ENCODE measurements at places on chromosomes 4 and X.

- peak; percentile 47 for DNase-seq
Observed at GRCh38 chr4:40550948-40551462, 78.7 kb downstream of the RBM47 start.

- no peak for DNase-seq
Observed at GRCh38 chr4:1323635-1324442, 23.2 kb upstream of the UVSSA start.

- DNase-seq: peak; percentile 51
Observed at GRCh38 chr4:43244688-43245382, 352.3 kb downstream of the GRXCR1 start.

DNA sequence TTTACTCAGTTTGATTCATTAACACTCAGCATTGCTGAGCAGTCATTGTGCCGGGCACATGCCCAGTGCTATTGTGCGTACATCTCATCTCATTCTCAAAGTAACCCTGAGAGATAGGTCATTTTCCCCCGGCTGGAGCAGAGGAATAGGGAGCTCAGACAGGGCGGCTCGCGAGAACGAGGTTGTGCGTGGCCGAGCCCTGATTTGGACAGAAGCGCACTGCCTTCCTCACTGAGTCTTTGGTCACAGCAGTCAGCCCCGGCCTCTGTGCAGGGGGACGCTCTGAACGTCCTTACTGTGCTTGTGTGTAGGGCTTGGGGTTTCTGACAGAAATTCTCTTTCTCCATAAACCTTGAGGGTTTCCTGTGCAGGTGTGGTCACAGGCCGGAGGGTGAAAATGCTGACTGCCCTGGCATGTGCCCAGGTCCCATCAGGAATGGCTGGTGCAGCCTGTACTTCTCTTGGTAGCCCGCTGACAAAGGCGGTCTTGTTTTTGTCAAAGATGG, 39.5 kb downstream of the NOP14 start:
- no peak for DNase-seq

GRCh38 chr4:163988865-163989264, 494.4 kb downstream of the TMA16 start:
- no peak for DNase-seq

GRCh38 chr4:180203349-180203748, 2039.9 kb upstream of the TENM3 start:
- peak; percentile 39 for DNase-seq

GRCh38 chr4:85744950-85745349, 270.0 kb downstream of the ARHGAP24 start:
- DNase-seq: no peak

- DNase-seq: no peak
Observed at GRCh38 chr4:151267822-151268535, 9.0 kb upstream of the PRSS48 start.

DNA sequence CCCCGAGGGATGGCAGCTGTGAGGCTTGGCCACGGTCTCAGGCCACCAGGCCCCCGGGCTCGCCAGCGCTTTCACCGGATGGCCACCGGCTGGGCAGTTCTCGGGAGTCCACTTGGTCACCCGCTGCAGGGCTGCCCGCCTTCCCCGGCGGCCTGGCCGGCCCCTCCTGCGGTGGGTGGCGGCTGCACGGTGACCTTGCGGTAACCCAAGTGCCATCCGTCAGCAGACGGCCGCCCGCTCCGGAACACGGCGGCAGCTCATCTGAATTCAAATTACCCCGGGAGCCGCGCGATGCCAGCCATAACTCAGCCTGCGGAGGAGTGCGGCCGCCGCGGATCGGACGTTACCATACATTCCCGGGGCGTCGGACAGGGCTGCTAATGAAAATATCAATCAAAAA, 60.7 kb downstream of the FAM53A start:
- no peak for DNase-seq

DNA sequence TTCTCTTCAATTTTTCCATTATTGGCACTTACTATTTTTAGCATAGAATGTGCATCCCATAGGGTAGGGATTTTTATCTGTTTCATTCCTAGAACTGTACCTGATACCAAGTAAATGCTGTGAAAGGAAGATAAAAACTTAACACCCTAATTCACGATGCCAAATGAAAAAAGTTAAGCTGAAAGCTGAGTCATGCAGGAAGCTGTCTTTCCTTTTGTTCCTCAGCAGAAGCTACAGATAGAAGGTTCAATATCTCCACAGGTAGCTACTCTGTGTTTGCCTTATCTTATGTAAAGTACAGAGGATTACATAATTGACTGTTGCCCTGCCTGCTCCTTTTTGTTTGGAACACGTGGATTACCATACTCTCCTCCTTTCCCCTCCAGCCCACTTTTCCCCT, 77.0 kb downstream of the LRP2BP start:
- DNase-seq: no peak

DNA sequence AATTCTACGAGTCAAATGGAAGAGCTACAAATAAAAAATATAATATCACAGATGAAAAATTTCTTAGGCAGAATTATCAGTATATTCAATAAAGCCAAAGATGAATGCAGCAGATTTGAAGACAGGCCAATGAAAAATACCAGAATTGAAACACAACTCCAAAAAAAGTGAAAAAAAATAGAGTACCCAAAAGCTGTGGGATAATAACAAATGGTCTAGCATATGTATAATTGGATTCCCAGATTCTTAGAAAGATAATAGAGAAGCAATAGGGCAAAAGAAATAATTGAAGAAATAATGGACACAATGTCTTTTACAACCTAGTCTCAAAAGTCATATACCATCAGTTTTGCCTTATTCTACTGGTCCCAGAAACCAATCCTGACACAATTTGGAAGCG, 4.4 kb downstream of the ANAPC10 start:
- DNase-seq: no peak

DNA sequence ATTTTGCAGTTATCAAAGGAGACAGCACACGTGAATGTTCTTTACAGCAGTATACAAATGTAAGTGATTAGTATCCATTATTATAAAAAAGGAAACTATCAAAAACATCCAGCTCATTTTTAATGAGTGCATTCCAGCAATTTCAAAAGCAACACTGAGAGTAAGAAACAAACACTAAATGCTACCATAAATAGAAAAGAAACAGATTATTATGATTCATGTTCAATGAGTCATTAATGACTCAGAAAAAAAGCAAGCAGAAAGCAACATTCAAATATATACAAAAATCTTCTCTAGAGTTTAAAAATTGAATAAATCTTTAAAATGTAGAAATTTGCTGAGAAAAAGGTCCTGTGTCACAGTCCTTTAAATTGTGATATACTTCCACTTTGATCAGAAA, 346.5 kb upstream of the FMR1 start:
- no peak for DNase-seq

- peak; percentile 28 for DNase-seq
Observed at GRCh38 chr4:38075370-38076152, 115.4 kb downstream of the PTTG2 start.

DNA sequence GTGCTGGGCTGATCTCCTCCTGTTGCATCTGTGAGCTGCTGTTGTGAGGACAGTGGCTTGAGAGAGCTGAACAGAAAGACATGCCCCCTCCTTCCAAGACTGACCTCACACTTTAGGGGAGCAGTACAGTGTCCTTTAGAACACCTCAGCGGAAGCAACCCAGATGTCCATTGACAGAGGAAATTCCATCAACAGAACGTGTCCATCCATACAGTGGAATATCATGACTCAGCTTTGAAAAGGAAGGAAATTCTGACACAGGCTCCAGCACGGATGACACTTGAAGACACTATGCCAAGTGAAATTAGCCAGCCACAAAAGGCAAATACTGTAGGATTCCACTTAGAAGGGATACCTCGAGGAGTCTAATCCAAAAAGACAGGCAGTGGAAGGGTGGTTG, 103.5 kb downstream of the GPR143 start:
- no peak for DNase-seq

GRCh38 chrX:46573892-46574773, 568 bp downstream of the CHST7 start:
- peak; percentile 68 for DNase-seq

GRCh38 chr4:9804918-9805317, 23.5 kb downstream of the DRD5 start:
- no peak for DNase-seq

- no peak for DNase-seq
Observed at GRCh38 chr4:102343964-102344519, 1.2 kb downstream of the SLC39A8 start.

DNA sequence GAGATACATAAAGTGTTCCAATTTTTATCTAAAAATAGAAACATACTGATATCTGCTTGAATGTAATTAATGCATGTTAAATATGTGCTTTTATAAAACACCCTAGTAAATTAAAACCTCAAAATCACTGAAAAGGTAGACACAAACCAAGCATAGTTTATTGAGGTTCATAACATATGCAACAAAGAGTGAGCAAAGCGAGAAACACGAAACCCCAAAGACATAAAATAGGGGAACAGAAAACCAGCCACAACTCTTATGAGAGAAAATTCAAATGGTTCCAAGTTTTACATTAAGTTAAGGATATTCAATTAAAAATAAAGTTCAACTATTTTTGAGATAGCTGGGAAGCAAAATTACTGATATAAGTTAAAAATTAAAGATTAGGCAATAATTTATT, 336.4 kb upstream of the AGA start:
- no peak for DNase-seq

DNA sequence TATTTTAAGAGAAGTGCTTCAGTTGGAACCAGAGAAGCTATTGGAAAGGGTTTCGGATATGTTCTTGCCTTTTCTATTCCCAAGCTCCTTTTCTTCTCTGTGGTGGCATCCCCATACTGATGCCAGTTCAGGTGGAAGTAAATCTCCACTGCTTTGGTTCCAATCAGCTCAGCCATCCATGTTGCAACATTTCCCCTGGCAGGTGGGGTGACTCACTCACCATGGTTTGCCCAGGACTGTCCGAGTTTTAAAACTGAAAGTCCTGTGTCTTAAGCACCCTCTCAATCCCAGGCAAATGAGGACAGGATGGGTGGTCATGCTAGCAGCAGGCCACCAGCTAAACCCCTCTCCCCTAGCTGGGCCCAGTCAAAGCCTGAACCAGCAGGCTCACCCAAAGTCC, 15.1 kb downstream of the RAI2 start:
- no peak for DNase-seq

DNA sequence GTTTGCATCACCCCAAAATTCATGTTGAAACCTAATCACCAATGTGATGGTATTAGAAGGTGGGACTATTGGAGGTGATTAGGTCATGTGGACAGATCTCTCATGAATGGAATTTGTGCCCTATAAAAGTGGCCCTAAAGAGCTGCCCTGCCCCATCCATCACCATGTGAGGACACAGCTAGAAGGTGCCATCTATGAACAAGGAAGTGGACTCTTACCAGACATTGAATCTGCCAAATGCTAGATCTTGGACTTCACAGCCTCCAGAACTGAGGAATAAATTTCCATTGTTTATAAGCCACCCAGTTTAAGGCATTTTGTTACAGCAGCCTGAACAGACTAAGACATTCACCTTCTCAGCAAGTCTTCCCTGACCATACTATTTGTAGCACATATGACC, 7.5 kb downstream of the PLA2G12A start:
- no peak for DNase-seq

DNA sequence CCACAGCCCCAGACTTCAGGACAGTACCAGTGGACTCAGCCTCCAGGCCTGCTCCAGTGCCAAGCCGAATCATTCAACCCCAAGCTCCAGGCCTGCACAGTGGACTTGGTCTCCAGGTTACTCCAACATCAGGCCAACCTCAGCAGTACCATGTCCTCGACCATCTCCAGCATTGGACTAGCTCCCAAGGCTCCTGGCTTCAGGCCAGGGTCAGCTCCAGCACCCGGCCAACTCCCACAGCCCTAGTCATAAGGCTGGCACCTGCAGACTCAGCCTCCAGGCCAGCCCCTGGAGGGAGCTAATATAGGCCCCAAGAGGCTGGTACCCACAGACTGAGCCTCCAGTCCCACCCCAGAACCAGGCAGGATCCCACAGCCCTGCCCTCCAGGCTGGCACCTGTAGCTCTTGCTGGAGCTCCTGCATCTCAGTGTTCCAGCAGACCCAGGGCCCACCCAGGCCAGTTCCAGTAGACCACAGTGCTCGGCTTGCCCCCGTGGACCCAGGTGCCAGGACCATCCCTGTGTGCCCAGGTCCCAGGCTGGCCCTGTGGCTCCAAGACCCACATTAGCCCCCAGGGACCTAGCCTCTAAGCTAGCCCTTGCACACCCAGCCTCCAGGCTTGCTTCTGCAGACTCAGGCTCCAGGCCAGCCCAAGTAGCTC, 25.6 kb downstream of the ZMAT1 start:
- no peak for DNase-seq

DNA sequence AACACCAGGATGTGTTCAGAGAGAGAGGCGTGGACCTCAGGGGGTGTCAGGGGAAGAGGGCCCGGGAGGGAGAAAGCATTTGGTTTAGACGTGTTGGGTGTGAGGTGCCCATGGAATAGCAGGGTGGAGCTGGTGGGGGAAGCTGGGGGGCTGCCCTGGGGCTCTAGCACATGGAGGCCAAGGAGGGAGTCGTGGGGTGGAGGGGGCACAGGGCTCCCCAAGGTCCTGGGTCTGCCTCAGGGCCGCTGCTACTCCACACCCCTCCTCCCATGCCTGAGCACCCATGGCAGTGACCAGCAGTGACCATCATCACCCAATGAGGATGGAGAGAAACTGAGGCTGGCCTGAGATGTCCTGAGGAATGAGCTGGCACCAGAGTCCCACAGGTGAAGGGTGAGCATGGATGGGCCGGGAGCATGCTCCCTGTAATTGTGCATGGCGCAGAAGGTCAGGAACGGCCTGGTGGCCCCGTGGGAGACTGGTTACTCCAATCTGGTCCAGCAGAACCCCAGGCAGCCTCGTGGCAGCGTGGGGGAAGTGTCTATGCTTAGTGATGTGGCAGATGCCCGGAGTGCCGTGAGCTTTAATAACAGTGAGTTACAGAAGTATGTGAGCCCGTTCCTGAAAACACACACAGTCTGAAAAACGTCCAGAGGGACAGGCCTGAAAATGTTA, 69.4 kb upstream of the GPR78 start:
- no peak for DNase-seq

GRCh38 chr4:22235698-22236097, 280.2 kb downstream of the ADGRA3 start:
- no peak for DNase-seq

- no peak for DNase-seq
Observed at GRCh38 chrX:10507876-10508275, 112.5 kb downstream of the MID1 start.

GRCh38 chrX:7889680-7890079, 37.5 kb downstream of the PNPLA4 start:
- no peak for DNase-seq

DNA sequence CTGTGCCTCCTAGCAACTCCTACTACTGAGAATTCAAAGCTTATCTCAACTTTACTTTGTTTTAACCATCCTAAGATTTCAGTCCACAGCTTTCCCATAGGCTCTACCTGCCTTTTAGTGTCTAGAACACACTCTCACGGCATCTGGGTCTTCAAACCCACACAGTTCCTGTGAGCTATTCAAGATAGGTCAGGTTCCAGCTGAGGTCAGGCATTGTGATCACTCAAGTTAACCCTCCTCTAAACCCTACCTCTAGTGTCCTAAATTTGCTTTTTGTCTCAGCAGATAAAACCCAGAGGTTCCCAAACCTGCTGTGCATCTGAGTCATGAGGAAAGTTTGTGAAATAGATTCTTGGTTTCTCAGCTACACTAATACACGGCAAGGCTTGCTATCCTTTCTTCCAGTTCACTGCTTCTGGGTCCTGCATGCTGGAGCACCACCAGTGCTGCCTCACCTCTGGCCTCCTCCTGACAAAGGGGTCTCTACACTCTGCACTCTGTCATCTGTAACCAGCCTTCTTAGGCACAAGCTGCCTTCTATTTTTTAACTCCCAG, 324.6 kb upstream of the MAGEB2 start:
- no peak for DNase-seq

GRCh38 chr4:148225639-148226038, 216.6 kb downstream of the NR3C2 start:
- DNase-seq: no peak

All from GM20000 (cell line).